ENCODE measurements at places on chromosomes 13 and 19.
A peak's percentile ranks its signal among the peaks of the same experiment; 100 is the strongest.

DNA sequence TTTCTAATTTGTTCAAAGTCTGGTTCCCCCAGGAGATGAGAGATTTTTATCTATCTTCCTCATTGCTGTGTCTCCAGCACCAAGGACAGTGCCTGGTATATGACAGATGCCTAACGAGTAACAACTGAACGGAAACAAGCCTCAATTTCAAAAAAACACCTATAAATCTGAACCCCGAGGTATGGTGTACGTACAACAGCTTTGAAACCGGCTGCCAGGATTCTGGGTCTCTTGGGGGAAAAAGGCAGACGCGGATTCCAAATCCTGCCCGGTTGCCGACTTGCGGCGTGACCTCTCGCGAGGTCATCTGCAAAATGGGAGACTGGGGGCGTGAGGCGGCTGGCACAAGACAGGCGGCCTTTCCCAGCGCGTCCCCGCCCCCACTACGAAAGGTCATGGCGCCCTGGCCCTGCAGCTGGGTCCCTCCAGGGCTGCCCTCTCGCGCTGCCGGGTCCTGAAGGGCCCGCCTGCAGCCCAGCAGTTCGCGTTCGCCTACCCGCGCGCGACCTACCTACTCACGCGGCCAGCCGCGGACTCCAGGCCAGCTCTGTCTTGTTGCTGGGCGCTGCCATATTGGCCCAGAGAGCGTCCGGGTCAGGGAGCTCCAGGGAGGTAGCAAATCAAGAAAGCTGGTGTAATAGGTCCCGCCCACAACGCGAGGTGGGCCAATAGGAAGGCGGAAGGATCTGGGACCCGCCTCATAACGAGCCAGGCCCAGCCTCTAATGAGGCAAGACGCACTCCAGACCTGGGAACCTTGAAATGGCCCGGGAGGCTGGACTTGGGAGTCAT lies at the start of gene ECSIT:
Gene ECSIT (minus strand): TSS at position 584 of the 791 bp plus-strand sequence. CDS start 9,964 bp downstream, outside the sequence.
- peak; percentile 96 for DNase-seq

GRCh38 chr19:55241143-55241934 lies 12.8 kb upstream of the TMEM86B start:
- DNase-seq, result no peak

DNA sequence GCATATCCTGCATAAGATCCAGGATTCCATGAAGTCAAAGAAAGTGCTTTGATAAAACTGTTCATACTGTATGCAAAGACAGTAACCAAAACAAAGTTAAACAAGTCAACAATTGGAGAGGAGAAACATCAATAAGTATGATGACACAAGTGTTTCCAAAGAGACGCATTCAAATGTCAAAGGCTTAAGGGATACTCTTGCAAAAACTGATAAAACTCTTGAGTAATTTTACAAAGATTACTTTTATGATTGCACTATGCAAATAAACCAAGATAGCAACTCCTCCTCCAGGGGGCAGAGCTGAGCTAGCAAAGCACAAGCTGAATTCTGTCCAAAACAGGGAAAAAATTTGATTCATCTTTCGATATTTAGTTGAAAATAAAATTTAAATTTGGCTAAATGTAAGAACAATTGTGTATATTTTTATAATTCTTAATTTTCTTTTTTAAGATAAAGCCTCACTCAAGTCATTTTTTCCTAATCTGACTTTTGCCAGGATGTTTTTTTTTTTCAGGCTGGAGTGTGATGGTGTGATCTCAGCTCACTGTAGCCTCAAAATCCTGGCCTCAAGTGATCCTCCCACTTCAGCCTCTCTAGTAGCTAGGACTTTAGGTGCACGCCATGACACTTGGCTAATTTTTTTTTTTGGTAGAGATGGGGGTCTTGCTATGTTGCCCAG lies 84.0 kb downstream of the MZT1 start:
- DNase-seq, result no peak

DNA sequence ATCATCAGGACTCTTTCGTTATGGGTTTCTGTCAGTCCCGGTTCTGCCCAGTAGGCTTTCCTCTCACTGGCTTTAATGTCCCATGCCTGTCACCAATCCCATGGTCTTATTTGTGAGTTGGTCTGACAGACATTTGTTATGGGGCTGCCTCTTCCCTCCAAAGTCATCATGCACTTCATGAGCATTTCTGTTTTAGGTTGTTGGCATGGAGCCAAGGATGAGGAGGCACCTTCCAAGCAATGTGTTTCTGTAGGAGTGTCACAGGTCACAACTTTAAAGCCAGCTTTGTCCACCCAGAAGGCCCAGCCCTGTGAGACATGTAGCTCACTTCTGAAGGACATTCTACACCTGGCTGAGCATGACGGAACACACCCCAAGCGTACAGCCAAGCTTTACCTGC lies 8.5 kb downstream of the ZNF17 start:
- DNase-seq, result no peak

GRCh38 chr19:1275260-1275975 lies at the start of gene FAM174C:
FAM174C (plus strand) TSS chr19:1275530; CDS start chr19:1275550, 20 bp downstream.
- peak; percentile 88 for DNase-seq

GRCh38 chr19:29299416-29300380 lies 86.7 kb upstream of the UQCRFS1 start:
- no peak for DNase-seq

- no peak for DNase-seq
Observed at GRCh38 chr13:72469906-72470305, 257.5 kb downstream of the MZT1 start.

DNA sequence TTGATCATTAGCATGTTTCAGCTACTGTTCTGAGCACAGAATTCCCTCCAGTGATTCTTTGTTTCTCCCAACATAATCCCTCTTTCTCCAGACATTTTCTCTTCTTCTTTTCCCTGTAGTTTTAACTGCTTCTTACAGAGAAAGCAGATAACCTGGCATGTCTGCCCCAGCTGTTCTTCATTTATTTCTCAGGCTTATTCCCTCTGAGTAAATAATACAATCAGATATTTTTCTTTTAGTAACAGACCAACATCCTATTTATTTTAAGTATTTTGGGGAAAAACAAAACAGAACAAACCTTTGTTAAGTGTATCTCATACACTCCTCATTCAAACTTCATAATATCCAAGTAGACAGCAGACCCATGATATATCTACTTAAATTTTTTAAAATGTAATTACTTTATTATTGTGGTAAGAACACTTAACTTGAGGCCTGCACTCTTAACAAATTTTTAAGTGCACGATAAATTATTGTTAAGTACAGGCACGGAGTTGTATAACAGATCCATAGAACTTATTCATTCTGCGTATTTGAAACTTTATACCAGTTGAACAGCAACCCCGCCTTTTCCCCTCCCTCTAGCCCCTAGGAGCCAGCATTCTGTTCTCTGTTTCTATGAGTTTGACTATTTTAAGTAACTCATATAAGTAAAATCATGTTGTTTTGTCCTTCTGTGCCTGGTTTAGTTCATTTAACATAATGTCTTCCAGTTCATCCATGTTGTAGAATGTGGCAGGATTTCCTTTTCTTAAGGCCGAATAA lies 540.0 kb downstream of the LMO7 start:
- no peak for DNase-seq

DNA sequence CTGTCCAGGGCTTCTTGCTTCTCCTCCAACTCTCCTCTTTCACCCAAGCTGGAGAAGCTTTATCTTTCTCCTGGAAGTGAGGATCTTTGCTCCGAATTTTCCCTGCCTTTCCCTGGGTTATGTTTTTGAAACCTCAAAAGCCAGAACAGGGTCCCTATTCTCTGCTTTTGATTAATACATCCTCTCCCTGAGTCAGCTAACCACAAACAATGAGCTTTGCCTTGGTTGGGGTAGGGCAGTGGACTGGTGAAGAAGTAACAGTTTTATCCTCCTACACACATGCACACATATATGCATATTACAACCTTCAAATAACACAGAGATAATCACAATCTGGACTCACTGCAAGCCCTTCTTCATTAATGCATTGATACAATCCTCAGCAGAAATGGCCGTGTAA lies 44.6 kb downstream of the DLEU7 start:
- no peak for DNase-seq

DNA sequence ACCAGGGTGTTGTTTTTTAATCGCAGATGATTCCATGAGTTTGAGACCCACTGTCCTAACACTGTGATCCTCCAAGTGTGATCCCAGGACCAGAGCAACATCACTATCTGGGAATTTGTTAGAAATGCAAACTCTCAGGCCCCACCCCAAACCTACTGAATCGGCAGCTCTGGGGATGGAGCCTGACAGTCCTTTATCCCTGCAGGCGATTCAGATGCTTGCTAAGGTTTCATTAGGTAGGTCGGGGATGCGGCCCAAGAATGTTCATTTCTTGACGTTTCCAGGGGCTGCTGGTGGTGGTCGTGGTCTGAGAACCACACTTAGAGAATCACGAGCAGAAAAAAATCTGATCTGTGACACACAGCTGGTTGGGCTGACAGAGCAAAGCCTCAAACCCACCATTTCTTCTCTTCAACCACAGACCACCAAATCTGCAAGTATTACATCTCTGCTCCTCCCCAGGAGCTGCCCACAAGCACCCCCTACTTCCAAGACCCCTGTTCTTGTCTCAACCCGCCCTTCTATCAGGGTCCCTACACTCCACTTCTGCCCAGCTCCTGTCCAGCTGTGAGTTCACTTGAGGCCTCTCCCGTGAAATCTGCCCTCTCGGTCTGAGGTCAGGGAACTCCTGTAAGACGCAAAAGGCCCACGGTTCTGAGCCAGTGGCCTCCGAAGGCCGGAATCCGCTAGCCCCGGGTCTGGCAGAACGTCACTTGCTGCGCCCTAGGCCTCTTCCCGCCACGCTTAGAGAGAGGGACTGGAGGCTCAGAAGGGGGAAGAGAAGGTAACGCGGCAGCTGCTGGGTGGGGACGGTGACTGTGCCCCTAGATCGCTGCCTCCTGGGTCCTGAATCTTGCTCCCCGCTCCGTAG lies 1.1 kb upstream of the FARP1 start:
- DNase-seq, result no peak

- peak; percentile 23 for DNase-seq
Observed at GRCh38 chr19:15629003-15629880, 11.5 kb upstream of the CYP4F3 start.

- DNase-seq, result no peak
Observed at GRCh38 chr19:14383661-14384555, 2.7 kb downstream of the ADGRE5 start.

- no peak for DNase-seq
Observed at GRCh38 chr19:30386551-30387143, 14.5 kb downstream of the ZNF536 start.

DNA sequence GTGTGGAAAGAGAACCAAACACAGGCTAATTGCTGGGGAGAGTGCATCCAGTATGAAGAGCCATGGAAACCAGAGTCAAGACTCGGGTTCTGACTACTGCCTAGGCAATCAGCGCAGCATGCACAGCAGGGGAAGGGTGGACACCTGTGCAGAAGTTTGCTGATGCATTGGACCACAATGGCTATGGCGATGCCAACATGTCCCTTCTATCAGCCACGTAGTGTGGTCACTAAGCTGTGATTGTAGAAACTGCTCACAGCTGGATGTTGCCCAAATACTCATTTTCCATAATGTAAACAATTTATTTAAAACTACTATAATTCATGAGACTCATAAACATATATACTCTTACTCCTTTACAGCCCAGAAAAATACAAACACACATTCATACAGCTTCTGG lies 1718.2 kb downstream of the EFNB2 start:
- no peak for DNase-seq

- DNase-seq, result no peak
Observed at GRCh38 chr13:50919277-50919676, 9.7 kb downstream of the RNASEH2B start.

DNA sequence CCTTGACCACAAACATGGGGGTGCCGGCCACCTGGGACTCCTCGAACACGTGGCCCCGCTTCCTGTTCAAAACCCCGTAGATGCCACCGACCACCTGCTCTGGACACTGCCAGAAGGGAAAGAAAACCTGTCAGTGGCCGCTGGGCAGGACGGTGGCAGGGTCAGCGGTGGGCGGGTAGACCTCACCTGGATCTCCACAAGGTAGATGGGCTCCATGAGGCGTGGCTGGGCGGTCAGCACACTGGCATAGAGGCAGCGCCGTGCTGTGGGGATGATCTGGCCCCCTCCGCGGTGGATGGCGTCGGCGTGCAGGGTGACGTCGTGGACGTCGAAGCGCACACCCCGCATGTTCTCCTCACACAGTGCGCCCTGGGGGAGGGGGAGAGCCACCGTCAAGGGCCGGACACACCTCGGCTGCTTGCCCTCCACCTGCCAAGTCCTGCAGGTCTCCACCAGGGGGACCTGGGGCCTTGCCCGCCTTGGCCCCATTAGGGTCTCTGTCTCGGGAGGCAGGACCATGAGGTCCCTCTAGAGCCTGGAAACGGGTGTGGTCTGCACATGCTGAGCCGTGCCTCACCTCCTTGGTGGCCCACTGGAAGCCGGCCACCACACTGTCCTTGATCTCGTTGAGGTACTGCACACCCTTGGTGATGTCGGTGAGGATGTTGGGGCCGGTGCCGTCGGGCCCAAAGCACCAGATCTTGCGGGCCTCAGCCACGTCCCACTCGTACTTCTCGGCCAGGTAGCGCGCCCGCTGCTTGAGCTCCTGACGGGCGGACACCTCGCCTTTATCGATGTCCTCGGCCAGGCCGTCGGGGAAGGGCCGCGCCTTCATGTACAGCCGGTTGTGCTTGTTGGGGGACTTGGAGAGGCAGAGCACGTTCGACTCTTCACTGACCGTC lies 6.6 kb upstream of the DAPK3 start:
- no peak for DNase-seq

GRCh38 chr19:6406401-6406800 lies 13.4 kb upstream of the GTF2F1 start:
- no peak for DNase-seq

- peak; percentile 72 for DNase-seq
Observed at GRCh38 chr19:7833225-7834099, 3.4 kb downstream of the EVI5L start.

DNA sequence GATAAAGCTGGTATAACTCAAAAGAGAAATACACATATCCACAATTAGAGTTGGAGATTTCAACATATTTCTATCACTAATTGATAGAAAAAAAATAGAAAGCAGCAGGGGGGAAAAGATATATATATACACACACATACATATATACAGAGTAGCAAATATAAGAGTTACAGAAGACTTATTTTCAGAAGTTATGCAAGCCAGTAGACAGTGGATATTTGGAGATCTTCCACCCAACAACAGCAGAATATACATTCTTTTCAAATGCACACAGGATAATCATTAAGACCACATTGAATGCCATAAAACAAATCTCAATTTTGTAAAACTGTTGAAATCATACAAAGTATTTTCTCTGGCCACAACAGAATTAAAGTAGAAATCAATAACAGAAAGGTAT lies 192.8 kb downstream of the LACC1 start:
- DNase-seq, result no peak

DNA sequence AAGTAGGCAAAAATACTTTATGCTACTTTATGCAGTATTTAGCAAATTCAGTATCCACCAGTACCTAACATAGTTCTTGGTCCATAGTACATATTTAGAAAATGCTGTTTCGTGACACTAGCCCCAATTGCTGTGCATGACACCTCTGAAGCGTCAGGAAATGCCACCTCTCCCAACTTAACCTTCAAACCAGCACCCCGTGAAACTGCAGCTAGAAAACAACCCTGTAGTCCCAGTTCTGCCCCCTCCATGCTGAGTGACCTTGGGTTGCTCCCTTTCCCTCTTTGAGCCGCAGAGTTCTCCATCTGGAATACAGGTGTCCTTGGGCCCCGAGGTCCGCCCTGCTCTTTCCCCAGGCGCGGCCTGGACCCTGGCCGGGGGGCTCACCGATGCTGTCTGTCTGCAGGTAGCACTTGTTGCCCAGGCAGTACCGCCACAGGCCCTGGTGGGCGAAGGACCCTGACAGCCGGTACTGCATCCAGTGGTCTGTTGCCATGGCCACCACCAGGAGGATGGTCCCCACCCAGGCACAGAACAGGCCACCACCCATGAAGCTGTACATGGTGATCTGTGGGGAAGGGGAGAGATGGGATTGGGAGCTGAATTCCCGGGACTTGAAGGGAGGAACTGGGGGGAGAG lies 773 bp downstream of the LIM2 start:
- no peak for DNase-seq

GRCh38 chr19:53545271-53546065 lies 7.5 kb downstream of the ZNF331 start:
- DNase-seq, result no peak

All from LNCaP clone FGC (cell line).